Bone marrow (tissue), 2 donors: ENCODE measurements at places on chromosomes 11 and 22.

DNA sequence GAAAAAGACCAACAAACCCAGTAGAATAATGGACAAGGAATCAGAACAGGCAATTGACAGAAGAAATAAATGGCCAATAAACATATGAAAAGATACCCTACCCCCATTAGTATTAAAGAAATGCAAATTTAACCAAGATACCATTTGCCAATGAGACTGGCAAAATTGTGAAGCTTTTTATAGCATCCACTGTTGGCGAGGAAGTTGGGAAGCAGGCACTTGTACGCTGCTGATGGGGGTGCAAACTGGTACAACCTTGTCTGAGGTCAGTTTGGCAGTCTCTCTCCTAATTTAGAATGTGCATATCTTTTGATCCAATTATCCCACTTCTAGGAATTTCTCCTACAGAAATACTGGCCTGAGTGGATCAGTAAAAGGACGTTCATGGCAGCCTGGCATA is 8.6 kb upstream of the NRXN2 start:
- no peak for DNase-seq

GRCh38 chr11:63564056-63564774 is 1.0 kb upstream of the PLAAT2 start:
- no peak for DNase-seq

GRCh38 chr11:20912922-20913512 is 243.6 kb downstream of the NELL1 start:
- DNase-seq = no peak

DNA sequence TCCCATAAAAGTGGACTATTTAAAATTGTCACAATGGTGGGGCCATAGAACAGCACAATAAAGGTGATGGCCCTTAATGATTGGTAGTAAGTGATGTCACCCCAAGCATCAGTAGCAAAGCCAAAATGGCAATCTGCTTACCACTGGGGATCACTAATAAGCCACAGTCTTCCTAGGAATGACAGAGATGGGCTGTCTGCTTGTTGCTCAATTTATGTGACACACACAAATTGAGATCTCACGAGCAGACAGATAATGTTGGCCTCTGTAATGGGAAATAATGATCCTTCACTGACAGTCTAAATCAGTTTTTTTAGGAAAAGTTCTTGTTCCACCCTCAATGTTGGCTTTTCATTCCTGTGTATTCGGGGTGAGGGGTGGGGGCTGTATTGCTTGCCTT is 515.1 kb downstream of the BRD1 start:
- DNase-seq = no peak
